ENCODE measurements at places on chromosomes 3 and 15.

GRCh38 chr3:149414557-149415231 is 37.2 kb upstream of the TM4SF1 start:
- DNase-seq: no peak

- DNase-seq: no peak
Observed at GRCh38 chr15:80179025-80179759, 26.4 kb downstream of the FAH start.

- DNase-seq: no peak
Observed at GRCh38 chr15:42891569-42891968, 29.0 kb downstream of the TTBK2 start.

GRCh38 chr3:115651087-115651486 is 27.8 kb downstream of the GAP43 start:
- no peak for DNase-seq

DNA sequence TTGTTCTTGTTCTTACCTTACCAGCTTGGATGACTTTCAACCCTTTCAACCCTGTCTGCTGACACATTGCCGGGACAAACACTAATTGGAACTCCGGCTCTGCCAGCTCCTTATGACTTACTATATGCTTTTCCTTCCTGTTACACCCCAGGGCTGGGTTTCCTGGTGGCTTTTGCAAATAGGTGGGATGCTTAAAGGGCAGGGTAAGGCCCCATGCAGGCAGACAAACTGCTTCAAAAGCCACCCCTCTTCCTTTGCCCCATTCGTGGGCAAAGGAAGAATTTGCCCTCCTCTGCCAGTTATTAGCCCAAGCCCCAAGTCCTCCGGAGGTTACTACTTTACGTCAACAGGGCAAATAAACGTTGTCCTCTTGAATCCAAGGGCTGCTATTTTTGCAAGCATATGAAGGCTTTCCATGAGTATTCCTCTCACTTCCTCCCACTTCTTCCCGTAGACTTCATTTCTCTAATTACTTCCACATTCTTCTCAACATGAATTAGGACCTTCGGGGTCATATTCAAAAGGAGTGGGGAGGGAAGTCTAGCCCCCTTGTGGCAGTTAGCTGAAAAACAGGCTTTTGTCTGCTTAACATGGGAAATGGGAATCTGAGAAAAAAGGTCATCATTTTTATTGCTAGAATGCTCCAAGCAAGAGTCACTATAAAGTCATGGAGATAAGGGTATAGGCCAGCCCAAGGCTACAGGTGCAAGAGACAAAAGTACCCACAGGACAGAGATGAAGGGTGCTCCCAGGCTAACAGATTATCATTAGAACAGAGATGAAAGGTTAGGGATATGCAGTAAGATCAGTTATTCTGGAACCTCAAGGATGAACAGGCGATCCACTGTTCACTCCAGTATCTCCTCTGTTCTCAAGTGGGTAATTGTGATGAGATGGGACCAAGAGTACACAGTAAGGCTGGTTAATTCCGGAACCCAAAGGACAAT is 56.3 kb upstream of the FSTL1 start:
- no peak for DNase-seq
